ENCODE measurements at places on chromosomes 4 and X.

GRCh38 chrX:112877771-112878173 lies 37.1 kb upstream of the AMOT start:
- DNase-seq = no peak

DNA sequence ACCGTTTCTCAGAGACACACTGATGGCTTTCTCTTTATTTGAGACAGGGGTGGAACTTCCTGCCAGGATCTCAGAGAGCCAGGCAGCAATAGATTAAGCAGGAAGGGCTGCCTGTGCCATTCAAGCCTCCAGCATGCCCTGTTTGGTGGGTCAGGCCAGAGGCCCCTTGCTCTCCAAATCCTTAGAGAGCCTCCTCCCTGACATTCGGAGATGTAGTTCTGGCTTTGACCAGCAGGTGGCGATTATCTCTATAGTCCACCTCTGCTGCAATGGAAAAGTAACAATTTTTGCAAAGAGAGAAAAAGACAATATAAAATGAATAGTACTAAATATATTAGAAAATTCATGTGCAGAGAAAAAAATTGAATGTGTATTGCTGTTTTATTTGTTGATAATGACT lies 93.9 kb downstream of the NXF2B start:
- no peak for DNase-seq

GRCh38 chr4:186920483-186920882 lies 196.8 kb upstream of the FAT1 start:
- DNase-seq = no peak

- no peak for DNase-seq
Measured at GRCh38 chr4:160034501-160034900, 931.6 kb downstream of the RAPGEF2 start.

GRCh38 chr4:94453391-94453963 lies 1.7 kb downstream of the PDLIM5 start:
- no peak for DNase-seq

- DNase-seq = no peak
Measured at GRCh38 chr4:108931926-108932325, 169.1 kb upstream of the ETNPPL start.

GRCh38 chr4:55993994-55994663 lies 45.4 kb downstream of the CEP135 start:
- no peak for DNase-seq

GRCh38 chr4:152224223-152224622 lies 311.7 kb downstream of the FBXW7 start:
- DNase-seq = no peak

DNA sequence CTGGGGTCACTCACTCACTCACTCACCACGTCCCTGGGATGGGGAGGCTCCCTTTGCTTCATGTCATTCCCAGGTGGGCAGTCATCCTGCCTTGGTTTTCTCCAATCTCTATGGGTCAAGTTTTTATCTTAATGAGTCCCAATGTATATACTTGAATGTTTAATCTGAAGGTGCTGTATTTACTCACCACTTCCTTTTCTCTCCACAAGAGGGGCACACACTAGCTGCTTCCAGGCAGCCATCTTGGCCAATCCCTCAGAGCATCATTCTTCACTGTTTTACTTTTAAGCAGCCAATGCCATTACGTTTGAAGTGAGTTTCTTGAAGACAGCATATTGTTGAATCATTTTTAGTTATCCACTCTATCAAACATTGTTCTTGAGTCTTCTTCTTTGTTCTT lies 153.4 kb upstream of the ARSJ start:
- DNase-seq = no peak

DNA sequence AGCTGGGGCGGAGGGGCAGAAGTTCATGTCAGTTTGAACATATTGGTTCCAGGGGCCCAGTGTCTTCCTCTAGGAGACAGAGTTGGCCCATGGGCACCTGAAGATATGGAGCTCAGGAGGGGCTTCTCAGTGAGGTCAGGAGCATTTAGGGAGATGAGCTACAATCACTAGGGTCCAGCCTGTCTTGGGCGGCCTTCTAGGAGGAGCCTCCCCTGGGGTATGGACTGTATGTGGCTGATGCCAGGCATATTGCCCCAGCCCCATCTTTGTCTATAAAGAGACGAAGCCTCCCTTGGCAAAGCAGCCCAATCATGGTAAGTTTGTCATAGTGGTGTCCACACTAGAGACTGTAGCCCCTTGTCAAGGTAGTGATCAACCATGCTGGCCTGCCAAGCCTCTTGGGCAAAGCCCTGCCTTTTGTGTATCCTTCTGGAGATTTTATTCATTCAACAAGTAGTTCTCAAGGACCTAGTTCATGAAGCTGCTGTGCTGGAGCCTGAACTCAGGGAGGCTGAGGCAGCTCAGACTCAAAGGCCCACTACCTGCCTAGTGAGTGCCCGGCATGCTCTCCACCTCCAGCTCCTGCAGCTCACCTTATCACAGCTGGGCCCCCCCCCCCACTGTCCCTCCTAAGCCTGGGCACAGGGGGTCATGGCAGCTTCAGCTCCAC lies 5.4 kb upstream of the CNGA2 start:
- DNase-seq = no peak

GRCh38 chr4:3075652-3075981 lies 1.1 kb downstream of the HTT start:
- no peak for DNase-seq

DNA sequence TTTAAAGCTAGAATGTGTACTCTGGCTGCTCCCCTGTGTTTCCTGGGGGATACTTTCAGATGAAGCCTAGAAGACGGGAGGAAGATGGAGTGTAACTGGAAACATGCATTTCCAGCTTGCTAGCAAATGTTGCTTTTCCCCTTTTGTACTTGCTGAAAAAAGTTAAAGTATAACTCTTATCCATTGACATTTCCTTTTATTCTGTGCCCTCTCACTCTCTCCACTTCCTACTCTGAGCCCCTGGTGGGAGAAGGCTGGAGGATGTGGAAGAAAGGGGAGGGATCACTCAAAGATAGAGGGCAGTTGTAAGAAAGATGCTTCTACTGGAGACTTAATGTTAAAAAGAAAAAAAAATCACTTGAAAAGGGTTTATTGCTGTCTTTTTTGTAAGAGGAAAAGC lies 396.5 kb downstream of the DTHD1 start:
- no peak for DNase-seq

DNA sequence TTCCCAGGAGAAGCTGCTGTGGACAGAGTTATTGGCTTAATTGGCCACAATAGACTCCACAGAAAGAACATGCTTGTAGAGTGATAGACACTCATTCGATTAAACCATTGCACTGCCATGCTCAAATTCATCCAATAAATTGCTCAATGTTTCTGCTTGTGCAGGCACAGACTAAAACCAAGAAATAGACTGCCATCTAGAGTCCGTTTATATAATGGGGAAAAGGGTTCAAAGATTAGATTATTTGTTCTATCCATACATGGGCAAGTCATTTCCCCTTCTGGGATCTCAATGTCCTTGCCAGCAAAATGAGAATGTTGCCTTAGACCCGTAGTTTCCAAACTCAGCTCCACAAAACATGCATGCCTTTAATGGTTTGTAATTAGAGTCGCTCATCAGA lies 8.7 kb downstream of the SMIM10 start:
- DNase-seq = no peak

DNA sequence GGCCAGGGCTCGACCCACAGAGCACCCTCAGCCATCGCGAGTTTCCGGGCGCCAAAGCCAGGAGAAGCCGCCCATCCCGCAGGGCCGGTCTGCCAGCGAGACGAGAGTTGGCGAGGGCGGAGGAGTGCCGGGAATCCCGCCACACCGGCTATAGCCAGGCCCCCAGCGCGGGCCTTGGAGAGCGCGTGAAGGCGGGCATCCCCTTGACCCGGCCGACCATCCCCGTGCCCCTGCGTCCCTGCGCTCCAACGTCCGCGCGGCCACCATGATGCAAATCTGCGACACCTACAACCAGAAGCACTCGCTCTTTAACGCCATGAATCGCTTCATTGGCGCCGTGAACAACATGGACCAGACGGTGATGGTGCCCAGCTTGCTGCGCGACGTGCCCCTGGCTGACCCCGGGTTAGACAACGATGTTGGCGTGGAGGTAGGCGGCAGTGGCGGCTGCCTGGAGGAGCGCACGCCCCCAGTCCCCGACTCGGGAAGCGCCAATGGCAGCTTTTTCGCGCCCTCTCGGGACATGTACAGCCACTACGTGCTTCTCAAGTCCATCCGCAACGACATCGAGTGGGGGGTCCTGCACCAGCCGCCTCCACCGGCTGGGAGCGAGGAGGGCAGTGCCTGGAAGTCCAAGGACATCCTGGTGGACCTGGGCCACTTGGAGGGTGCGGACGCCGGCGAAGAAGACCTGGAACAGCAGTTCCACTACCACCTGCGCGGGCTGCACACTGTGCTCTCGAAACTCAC lies 3.6 kb downstream of the MID1IP1 start:
- DNase-seq = no peak

GRCh38 chr4:181599134-181599533 lies 644.1 kb upstream of the TENM3 start:
- no peak for DNase-seq

DNA sequence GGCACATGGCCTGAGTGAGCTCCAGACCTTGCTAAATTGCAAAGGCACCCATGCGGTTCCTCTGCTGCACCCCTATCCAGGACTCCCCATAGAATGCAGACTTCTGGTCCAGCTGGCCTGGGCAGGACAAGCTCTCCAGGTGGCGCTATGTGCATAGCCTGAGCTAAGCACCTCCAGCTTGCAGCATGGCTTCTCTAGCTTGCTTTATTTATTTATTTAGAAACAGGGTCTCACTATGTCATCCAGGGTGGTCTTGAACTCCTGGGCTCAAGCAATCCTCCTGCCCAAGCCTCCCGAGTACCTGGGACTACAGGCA lies 5.5 kb upstream of the WFS1 start:
- DNase-seq = no peak

DNA sequence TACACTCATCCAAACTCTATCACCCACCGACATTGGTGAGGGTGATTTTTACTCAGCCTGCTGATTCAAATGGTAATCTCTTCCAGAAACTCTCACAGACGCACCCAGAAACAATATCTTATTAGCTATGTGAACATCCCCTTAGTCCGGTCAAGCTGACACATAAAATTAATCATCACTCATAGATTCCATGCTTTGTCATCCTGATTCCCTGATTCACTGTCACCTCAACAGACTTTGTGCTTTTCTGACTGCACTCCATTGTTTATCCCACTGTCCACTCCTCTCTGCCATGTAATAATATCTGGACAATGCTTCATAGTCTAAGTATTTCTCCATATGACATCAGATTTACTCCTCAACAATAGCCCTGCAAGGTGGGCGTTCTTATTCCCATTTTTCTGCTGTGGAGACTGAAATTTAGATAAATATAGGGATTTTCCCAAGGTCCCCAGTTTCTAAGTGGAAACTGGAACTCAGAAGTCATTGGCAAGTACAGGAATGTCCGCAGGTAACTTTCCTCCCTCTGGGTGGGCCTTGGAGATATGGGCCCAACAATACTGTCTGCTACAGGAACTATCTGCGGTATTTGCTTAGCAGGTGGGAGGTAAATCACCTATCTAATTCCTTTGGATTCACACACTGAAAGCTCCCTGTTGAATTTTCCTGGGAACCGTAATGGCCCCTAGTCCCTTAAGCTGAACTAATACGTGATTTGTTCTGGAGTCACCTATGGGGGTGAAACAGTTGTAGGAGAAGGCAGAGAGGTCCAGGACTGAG lies 228.6 kb upstream of the BCOR start:
- DNase-seq = no peak

- no peak for DNase-seq
Measured at GRCh38 chr4:185624259-185624589, 88.9 kb upstream of the PDLIM3 start.

GRCh38 chrX:19865567-19866363 lies 21.6 kb downstream of the SH3KBP1 start:
- no peak for DNase-seq

DNA sequence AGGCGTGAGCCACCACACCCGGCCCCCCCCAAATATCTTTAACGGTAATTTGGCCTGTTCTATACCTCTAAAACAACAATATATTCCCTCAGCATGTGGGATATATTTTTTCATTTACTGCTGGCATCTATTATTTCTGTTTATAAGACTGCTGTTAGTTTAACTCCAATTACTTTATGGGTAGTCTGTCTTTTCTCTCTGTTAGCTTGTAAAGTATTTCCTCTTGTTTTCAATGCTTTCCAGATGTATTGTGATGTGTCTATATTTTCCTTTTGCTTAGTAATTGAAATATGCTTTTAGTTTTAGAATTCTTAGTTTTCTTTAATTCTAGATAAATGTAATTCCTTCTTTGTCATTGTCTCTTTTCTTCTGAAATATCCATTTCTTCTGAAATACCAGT lies 445.8 kb downstream of the ANKRD50 start:
- DNase-seq = no peak

DNA sequence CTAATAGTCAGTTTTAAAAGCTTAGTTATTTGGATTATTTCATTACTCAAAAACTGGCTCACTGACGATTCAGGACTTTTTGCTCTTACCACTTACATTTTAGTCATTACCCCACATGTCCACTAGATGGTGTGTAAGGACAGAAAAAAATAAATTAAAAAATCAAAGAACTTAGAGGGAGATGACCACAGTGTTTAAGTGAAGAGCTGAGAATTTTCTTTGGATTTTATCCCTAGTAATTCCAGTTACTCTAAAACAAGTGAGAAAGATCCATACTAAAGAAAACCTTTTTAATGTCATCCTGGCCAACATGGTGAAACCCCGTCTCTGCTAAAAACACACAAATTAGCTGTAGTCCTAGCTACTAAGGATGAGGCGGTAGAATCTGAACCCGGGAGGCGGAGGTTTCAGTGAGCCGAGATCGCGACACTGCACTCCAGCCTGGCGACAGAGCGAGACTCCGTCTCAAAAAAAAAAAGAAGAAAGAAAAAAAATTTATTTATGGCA lies 26.4 kb upstream of the TMPRSS11B start:
- no peak for DNase-seq

DNA sequence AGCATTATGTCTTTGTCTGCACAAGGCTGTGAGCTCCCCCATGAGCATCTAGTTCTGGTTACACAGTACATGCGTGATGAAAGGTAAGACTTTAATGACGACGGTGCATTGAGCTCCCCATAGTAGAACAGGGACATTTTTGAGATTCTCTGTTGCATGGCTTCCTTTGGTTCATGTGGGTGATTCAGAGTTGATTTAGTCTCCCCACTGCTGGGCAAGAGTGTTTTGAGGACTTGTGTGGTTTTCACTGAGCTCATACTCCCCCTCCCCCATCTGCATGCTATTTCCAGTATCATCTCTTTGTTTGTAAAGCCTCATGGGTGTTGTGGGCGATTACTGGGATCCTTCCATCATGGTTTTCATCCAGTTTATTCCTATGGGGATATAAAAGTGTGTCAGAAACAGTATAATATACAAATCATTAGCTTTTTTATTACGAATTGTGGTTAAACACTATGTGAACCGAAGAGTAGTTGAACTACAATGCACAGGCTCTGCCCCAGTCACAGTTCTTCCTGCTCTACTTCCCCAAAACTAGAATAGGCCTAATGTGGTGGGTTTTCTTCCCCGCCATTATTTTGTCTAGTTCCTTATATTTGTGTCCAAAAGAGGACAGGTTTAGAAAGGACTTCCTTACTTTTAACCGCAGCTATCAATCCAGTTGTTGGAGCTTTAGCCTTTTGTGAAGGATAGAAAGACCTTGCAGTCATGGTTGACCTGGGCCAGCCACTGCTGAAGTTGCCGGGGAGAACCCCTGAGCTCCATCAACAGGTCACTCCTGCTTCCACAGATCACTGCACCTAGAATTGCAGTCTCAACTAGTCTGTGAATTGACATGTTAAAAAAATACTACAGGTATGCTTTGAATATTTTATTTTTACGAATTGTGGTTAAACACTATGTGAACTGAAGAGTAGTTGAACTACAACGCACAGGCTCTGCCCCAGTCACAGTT lies 30.4 kb downstream of the KIT start:
- no peak for DNase-seq

GRCh38 chrX:53715346-53715924 lies 28.9 kb upstream of the HUWE1 start:
- no peak for DNase-seq

All from anterior cingulate cortex (tissue), 58 donors.